ENCODE measurements at places on chromosomes 5 and 9. TPM values are rescaled to one million over a fixed set of nuclear protein-coding genes. Genes with fewer than 3 reads are reported as not detected.

The CRHBP gene
- 0.29 TPM for total RNA-seq

The PCDHB15 gene
- total RNA-seq, result 0.98 TPM

The GDA gene
- not detected for total RNA-seq

The TAF11L5 gene
- total RNA-seq, result not detected

The PDE6A gene
- total RNA-seq, result under 0.01 TPM

The RNF183 gene
- total RNA-seq, result not detected

The SEMA6A gene
- total RNA-seq, result 9.5 TPM

The SPEF2 gene
- total RNA-seq, result 0.98 TPM

The CEL gene
- under 0.01 TPM for total RNA-seq

The TMEM215 gene
- under 0.01 TPM for total RNA-seq

The TRAF1 gene
- 1.3 TPM for total RNA-seq
